HS-27A (cell line): ENCODE measurements at places on chromosomes 7 and 10.
A peak's percentile ranks its signal among the peaks of the same experiment; 100 is the strongest.

GRCh38 chr10:17651896-17652295 lies 7.9 kb downstream of the STAM start:
- no peak for DNase-seq

DNA sequence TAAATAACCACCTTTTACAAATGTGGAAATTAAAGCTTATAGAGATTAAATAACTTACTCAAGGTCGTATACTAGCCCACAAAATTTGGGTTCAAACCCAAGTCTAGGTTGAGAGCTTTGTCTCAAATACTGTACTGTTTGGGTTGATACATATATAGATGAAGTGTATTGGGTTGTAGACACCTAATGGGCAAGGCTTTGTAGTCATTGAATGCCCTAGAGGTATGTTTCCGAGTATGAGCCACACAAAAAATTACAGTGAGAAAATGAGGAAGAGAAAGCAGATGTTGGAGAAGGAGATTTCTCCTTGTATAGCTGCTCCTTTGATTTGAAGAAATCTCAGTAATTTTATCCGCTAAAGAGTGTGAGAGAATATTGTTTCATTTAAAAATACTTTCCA lies 60.6 kb downstream of the C1GALT1 start:
- DNase-seq: no peak

DNA sequence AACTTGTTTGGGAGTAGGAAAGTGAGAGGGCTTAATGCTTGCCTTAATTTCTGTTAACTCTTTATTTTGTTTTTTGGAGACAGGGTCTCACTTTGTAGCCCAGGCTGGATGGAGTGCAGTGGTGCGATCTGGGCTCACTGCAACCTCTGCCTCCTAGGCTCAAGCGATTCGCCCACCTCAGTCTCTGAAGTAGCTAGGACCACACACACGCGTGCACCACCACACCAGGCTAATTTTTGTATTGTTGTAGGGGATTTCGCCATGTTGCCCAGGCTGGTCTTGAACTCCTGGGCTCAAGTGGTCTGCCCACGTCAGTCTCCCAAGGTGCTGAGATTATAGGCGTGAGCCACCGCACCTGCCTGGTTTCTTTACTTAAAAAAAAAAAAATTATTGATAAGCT lies 1.9 kb downstream of the PPP2R2D start:
- no peak for DNase-seq

GRCh38 chr7:94710256-94710655 lies 54.3 kb upstream of the SGCE start:
- DNase-seq: no peak

DNA sequence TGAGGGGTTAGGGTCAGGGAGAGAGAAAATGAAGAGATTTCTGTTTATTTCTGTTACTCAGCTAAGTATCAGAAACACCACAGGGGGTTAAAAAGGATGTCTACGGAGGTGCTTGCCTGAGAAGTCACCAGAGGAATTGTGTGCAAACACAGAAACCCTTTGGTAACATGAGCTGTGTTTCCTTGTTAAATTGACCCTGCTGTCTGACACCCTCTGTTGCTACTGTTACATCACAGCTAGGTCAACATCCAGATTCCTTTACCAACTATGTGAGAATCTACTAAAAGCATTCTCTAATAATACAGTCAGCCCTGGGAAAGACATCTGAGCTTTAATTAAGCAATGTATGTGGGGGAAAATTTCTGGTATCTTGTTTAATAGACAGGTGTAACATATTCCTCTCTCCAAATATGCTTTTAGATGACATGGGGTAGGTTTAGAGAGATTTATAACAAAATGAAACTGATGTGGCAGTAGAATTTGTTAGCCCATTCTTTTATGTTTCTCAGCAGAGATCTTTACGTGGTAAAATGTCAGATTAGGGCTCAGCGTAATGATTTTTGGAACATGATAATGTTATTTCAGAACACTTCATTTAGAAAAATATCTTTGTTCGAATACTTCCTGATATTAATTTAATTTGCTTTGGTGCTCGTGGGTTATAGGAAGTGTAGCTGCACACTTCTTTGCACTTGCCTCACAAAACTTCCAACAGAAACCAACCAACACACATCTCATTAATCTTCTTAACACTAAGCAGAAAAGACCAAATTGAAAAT lies 168.0 kb upstream of the AHR start:
- no peak for DNase-seq

- DNase-seq: no peak
Measured at GRCh38 chr7:14092331-14092730, 102.9 kb upstream of the ETV1 start.

DNA sequence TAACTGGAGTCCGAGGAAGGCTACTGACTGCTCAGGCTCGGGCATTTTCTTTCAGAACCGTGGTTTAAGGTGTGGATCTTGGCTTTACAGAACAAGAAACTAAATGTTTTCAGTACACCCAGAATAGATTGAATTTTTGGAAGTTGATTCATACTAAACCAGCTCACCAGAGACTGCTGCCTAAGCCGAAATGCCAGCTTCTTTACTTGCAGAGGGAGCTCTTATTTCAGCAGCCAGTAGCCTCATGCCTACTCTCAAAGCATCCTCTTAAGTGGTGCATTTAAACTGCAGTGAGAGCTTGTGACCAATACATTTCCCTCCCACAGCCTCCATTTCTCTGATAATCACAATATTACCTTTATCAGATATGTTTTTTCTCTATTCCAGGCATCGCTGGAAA lies 615.1 kb downstream of the SUGCT start:
- peak; percentile 43 for DNase-seq

DNA sequence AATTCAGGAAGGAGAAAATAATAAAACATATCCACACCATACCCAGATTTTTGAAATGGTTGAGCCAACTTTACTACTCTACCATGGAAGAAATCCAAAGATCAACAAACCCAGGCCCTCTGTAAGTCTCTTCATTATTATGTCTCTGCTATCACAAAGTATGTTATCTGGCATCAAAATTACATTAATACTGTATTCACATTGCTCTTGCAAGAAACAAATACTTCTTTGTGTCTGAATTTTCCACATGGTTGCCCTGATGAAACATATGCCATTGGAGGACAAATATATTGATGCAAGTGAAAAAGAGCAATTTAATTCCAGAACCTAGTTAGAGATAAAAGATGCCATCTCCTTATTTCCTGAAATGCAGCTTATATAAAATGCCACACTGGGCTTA lies 204.0 kb downstream of the FZD1 start:
- no peak for DNase-seq

GRCh38 chr7:78279457-78279856 lies 480.9 kb downstream of the PHTF2 start:
- DNase-seq: no peak

GRCh38 chr7:50792342-50793119 lies 9.8 kb upstream of the GRB10 start:
- DNase-seq: no peak

- DNase-seq: no peak
Measured at GRCh38 chr7:129952086-129952652, 591 bp downstream of the UBE2H start.

GRCh38 chr7:49773218-49773935 lies at the start of gene VWC2:
Gene VWC2, plus strand, starts transcription at chr7:49773638. Its CDS starts 1,798 bp downstream, at chr7:49775436.
- DNase-seq: no peak

GRCh38 chr7:138396251-138397070 lies 63.6 kb upstream of the TRIM24 start:
- no peak for DNase-seq

DNA sequence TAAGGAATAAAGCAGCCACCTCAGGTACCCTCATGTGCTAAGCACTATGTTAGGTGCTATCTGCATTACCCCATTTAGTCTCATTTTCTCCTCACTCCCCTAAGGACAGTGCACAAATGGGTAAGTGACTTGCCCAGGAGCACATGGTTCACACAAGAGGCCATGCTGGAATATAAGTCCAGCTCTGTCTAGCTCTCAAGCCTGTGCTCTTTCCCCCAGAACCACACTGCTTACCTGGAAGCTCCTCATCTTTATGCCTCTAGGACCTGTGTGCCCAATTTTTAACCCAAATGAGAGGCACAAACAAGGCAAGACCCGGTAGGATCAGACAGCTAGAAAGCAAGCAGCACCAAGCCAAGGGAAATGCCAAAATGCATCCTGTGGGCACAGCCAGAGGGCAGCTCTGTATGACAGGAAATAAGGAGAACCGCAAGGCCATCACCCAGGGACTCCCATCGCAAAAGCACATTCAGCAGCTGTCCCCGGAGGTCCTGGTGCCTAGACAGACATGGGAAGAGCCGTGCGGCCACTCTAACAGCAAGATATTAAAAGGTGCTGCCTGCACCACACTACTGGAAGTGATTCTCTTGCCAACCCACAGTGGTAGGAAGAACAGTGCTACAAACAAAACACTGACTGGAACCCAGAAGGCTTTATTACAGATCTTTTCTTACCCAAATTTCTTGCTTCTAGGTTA lies 88.1 kb downstream of the GSAP start:
- DNase-seq: no peak

- DNase-seq: no peak
Measured at GRCh38 chr10:93514521-93514920, 18.1 kb downstream of the CEP55 start.

DNA sequence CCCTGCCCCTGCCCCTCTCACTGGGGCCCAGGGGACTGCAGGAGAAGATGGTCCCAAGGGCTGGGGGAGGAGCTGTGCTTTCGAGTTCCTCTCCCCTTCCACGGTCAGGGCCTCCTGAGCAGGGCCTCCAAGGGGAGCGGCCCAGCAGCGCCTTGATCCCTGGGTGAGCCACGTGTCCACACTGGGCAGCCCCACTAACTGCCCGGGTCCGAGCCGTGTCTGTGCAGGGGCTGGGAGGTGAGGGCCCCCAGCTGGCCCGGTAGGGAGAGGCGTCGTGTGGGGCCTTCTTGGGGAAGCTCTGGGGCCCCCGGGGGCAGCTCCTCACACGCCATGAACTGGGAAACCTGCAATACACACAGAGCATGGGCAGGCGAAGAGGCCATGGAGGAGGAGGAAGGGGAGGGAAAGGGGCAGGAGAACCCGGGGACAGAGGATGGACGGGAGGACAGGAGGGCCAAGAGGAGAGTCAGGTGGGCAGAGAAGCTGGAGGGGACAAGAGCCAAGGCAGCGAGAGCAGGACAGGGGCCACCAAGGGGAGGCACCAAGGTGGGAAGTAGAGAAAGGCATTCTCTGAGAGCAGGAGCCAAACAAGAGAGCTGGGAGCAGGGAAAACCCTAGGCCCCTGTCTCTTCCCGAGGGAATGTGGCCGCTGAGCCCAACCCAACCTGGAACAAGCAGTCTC lies 32.8 kb downstream of the KCNH2 start:
- no peak for DNase-seq

GRCh38 chr10:97771055-97771891 lies 526 bp downstream of the SFRP5 start:
- DNase-seq: no peak

GRCh38 chr7:94739180-94739579 lies 83.2 kb upstream of the SGCE start:
- no peak for DNase-seq

DNA sequence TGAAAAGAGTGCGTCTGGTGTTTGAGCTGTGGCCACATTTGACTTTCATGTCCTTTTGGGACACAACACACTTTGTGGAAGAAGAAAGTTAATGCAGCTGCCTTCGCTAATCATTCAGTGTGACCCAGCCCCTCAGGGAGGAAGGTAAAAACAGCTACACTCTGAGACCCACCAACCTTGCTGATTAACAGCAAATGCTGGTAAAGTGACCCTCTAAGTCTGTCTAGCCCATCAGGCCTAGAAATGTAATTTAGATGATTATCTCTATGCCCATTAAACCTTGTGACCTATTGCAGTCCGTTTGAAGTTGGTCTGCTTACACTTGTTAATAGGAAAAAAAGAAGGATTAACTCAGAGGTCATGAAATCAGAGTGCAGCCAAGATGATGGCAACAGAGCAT lies 161.9 kb upstream of the WNT16 start:
- no peak for DNase-seq

- no peak for DNase-seq
Measured at GRCh38 chr7:23472046-23472445, 1.8 kb upstream of the IGF2BP3 start.

DNA sequence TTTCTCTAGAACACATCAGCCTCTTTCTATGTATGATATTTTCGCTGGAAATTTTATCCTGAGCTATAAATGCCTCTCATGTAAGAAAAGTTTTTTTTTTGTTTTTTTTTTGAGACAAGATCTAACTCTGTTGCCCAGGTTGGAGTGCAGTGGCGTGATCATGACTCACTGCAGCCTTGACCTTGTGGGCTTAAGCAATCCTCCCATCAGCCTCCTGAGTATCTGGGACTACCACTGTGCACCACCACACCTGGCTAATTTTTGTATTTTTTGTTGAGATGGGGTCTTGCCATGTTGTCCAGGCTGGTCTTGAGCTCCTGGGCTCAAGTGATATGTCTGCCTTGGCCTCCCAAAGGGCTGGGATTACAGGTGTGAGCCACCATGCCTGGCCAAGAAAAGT lies 80.4 kb downstream of the ADK start:
- DNase-seq: no peak

- no peak for DNase-seq
Measured at GRCh38 chr10:34078017-34078744, 736.9 kb downstream of the PARD3 start.

GRCh38 chr7:150980663-150981062 lies 2.5 kb upstream of the KCNH2 start:
- no peak for DNase-seq

DNA sequence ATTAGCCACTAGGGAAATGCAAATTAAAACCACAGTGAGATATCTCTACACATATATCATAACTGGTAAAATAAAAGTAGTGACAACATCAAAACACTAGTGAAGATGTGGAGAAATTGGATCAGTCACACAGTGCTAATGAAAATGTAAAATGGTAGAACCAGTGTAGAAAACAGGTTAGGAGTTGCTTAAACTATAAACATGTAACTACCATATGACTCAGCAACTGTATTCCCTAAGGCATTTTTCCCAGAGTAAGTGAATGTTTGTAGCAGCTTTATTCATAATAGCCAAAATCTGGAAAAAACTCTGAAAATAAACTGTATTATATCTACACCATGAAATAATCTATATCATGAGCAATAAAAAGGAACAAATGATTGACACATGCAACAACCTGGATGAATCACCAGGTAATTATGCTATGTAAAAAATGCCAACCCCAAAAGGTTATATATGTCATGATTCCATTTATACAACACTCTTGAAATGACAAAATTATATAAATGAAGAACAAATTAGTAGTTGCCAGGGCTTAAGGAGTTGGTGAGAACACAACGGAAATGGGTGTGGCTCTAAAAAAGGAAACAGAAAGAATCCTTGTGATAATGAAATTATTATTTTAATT lies 22.8 kb downstream of the SLC25A40 start:
- DNase-seq: no peak

- no peak for DNase-seq
Measured at GRCh38 chr10:36559412-36560400, 565.7 kb upstream of the ANKRD30A start.

GRCh38 chr7:102096012-102096332 lies 190.7 kb upstream of the SH2B2 start:
- no peak for DNase-seq

- no peak for DNase-seq
Measured at GRCh38 chr7:151125470-151125845, 39.2 kb downstream of the AGAP3 start.
